ENCODE measurements at places on chromosomes 1 and 21.

- no peak for DNase-seq
These were observed 755 bp upstream of the THRAP3 start for GRCh38 chr1:36223381-36223995.

- DNase-seq = no peak
These were observed 157.4 kb downstream of the TNFSF18 start for GRCh38 chr1:172893146-172893841.

DNA sequence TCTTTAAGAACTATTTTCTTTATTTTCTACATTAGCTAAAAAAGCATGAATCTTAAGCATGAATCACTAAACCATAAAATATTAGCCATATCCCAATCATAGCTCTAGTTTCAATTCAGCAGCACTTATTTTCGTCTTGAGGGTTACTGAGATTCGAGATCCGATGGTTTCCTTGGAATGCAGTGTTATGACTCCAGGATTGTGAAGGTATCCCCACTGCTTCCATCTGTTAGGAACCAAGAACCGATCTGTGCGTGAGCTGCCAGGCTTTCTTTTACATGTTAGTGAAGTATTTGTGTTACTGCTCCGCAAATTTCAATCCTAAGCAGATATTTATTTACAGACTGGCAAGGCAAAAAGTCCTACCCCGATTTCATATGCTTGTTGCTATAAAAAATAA lies 18.8 kb downstream of the TNFRSF9 start:
- DNase-seq = no peak

DNA sequence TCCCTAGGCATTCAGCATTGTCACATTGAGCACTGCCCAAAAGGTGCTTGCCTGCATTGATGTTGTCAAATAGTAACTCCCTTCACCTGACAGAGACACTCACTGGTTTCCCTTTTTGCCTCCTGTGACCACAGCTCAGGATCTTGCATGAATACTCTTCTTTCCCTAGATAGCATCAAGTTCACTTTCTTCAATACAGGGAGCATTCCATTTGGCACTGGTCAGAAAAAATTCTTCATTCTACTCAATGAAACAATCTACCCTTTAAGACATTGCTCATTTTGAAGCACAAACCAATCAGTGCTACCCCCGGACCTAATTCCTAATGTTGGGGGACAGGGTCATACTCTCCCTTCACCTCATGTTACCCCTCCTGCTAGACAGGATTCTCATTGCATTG lies 319.0 kb upstream of the SNX7 start:
- DNase-seq = no peak

- no peak for DNase-seq
These were observed 544.1 kb downstream of the KIF26B start for GRCh38 chr1:245698860-245699259.

DNA sequence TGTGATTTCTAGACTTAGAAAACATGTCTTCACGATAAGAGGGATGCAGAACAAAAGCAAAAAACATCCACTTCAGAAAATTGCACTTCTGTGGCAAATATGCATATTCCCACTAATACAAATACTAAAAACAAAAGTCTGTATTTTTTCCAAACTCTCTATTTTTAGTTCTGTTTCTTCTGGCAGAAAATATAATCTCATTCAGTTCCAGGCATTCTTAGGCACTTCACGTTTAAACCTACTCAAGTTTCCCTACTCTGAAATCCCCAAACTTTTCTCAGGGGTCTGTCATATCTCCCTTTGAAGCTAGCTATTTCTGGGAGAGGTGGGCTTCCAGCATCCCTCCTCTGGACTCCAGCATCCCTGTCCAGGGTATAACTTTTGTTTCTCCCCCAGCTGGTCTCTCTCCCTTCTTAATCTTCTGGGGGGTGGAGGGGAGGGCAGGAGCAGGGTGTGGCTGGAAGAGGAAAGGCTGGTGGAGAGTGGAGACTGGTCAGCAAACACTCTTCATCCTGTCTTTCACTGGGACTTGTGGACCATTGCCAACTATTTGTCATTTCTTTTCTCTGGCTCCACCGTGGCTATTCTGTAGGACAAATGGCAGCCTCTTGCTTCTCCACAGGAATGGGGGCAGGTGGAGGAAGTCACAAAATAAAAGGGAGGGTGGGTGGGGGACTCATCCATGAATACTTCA lies 19.6 kb upstream of the NCF2 start:
- no peak for DNase-seq

DNA sequence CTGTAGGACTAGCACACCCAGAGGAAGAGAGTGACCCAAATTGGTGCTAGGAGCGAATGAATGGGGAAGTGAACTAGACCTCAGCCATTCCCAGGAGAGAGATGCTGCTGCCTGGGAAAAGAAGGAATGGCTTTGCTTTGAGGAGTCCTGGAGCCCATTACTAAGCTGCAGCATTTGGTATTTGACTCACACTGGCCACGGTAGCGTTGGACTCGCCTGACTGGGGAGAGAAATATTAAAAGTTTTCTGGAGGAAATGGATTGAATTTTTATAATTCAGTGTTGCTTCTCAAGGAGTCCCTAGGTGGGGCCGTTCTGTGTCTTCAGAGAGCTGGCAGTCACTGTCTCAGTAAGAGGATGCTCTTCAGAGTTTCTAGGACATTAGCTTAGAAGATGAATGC lies 40.2 kb downstream of the PIK3CD start:
- DNase-seq = no peak

Data from esophagus squamous epithelium (tissue), 5 donors.